ENCODE measurements at places on chromosomes 1 and 21.

DNA sequence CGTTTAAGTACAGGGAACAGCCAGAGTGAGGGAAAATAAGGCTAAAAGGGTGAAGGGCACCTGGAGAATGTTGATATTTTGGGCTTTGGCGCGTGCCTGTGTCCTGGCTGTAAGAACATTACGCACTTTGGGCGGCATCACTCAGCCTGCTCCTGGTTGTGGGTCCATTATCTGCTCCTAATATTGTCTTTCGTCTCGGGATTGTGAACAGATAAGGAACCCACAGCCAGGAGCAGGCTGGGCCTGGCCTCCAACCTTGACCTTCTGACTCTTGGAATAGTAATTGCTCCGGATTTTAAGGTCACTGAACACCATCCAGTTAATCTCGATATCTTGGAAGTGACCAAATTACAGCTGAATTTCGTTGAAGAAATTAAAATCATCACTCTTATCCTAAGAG lies 61.9 kb downstream of the TCP10L start:
- no peak for DNase-seq

DNA sequence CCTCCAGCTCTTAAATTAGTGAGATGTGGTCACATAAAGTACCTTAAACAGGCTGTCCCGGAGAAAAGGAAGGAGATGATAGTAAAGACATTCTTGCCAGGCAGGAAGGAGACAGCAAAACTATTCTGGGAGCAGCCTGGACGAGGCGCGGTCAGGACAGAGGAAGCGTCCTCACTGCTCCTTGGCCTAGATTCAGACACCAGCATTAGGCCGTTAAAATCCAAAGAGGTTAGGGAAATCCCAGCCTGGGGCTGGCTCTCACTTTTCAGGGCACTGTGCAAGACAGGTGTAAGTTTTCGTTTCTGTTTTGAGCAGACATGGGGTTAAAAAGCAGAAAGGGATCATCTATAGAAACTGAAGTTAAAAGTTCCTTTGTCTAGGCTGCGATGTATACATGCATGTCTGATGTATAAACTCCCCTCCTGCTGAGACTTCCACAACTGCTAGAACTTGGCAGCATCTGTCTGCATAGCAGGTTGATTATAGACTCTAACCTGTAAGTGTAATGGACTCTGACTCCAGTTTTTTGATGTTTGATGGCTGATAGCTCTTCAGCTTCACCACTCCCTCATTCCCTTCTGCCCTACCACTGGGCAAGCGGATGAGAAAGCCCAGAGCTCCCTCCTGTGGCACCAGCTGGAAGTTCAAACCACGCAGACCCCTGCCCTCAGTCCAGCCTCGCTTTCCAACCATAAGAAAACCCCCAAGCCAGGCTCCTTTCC lies 21.5 kb downstream of the STPG1 start:
- DNase-seq = no peak

GRCh38 chr1:49351768-49352167 lies 575.1 kb upstream of the BEND5 start:
- no peak for DNase-seq

DNA sequence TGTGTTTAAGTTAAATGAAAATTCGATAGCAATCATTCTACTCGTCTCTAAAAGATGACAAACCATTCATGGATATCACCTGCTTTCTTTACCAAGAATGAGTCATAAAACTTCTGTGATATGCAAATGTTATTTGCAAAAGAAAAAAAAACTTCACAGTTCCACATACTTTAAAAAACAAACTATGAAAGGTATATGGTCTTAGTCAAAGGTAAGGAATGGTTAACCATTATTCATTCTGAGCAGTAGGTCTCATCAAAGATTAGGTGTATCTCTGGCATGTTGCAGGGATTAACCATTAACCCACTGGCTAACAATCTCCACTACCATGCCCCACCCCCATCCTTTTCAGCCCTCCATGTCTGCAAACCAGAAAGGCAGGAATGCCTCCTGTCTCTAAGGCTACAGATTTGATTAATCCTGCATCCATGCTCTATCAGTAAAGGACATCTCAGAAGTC lies 44.4 kb downstream of the PTPN14 start:
- no peak for DNase-seq

DNA sequence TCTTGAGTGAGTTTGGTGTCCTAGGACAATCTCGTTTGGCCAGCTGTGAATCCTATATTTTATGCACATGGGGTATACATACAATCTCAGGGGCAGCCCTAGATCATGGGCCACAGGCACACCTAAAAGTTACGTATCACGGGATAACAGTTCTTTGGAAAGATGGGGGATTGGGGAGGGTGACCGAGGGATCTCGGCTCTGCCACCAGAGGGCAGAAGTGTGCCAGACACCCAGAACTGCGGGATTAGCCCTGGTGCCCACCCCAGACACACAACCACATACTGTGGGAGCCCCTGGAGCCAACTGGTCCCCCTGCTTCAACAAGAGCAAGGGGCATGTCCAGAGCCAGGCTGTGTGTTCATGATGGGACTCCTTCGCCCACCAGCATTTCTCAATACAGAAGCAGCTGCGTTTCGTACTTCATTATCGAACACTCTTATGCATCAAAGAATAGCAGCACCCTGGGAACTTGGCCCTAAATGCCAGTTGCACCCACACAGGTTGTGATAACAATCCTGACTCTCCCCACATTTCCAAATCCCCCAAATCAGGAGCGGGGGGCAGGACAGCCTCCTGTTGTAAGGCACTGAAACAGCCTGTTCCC lies 37.4 kb downstream of the TMCO4 start:
- no peak for DNase-seq

DNA sequence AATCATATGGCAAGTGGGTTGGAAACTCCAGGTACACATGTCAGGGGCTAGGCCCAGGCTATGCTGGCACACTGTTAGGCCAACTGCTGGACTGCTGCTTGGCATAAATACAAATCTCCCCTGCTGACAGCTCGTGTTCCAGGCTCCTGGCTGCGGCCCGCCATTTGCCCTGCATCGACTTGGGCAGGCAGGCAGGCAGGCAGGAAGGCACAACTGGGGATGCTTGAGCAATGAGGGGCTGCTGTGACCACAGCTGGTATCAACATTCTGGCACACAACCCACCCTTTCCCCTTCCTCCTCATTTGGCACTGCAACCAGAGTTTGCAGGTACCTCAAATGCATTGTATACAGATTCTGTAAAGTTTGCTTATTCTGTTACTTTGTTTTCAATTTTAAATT lies 53.2 kb downstream of the SAMSN1 start:
- no peak for DNase-seq

DNA sequence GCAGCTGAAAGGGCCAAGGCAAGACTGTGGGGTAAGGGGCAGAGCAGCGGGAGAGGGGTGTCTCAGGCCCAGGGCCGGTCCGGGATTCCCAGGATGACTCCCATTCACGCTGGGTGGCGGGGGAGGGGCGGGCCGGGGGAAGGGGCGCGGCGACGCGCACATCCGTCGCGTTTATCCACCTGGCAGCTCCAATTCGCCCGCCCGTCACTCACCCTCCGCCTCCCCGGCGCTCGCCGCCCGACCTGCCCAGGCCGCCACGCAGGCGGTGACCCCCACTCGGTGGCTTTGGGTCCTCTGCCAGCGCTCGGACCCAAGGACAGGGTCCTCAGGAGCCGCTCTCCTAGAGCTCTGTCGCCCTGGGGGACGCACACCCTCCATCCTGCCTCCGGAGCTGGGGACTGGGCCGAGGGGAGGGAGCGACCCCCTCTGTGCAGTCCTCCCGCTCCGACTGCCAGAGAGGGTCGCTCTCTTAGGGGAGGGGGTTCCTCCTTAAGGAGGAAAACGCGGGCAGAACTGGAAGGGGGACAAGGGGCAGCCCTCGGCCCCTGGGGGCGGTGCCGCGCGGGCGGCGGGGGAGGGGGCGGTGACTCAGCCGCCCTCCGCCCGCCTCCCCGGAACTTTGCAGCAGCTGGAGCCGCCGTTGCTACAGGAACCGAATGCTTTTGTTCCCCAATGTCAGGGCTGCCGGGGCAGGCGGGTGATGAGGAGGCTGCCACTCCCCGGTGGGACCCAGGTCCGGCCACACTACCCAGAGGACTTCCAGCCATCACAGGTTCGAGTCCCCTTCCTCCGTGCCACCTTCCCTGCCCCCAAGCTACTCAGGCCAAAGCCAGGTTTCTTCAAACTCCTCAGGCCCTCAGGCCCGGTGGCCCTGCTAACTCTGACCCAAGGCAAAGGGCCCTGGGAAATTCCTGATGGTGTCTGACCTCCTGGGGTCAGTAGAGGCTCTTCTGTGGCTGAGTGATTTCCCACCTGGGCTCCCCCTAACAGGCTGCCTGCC lies 3.4 kb downstream of the ADGRB2 start:
- no peak for DNase-seq

GRCh38 chr1:16420424-16421118 lies 16.7 kb downstream of the SPATA21 start:
- no peak for DNase-seq

DNA sequence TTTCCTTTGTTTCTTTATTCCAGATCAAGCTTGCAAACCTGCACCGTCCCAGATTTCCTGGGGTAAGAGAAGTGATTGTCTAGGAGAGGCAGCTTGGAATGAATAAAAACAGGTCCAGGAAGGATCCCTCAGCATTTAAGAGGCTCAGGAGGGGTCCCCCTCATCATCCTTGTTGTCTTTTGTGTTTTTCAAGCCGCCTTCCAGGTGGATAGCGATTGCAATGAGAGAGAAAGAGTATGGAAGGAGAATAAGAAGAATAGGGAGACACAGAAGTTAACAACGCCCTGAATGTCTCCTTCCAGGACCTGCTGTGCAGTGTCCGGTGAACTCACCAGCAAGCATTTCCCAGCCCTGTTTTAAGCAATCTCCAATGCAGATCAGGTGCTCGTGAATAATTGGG lies 8.5 kb downstream of the ERG start:
- no peak for DNase-seq

All from GM04504 (cell line).